ENCODE measurements at places on chromosomes 7 and 10.
A peak's percentile ranks its signal among the peaks of the same experiment; 100 is the strongest.

- no peak for DNase-seq
Measured at GRCh38 chr7:116499168-116500077, at the start of gene CAV2. TSS of gene CAV2 (plus strand) at chr7:116499738. CDS start at chr7:116499782, 44 bp downstream.

GRCh38 chr7:19554581-19554980 is 154.3 kb downstream of the POLR1F start:
- DNase-seq = no peak

DNA sequence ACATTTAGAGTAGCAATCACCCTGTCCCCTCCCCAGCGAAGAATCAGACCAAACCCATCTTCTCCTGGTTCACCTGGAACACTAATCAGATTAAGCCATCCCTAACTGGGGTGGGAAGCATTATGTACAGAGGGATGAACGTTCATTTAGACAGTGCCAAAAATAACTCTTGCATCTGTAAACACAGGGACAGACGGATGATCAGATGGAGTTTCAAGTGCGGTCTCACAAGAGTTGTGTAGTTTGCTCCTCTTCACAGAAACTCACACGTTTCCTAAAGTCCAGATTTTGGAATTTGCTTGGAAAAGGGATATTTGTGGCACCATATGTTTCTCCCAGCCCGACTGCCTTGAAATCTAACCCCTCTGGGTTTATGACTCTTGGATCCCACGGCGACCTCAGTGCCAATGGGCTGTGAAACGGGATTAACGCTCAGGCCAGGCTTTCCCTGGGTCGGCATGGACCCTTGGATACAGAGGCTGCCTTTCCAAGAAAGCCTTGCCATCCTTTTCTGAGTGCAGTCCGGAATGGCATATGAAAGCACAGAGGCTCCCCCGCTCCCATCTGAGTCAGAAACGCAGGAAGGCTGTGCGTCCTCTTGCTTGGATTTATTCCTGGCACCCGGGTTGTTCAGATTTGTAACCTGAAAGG is 293.2 kb upstream of the HABP2 start:
- no peak for DNase-seq

GRCh38 chr10:4918236-4918635 is 45.0 kb upstream of the AKR1C1 start:
- no peak for DNase-seq

DNA sequence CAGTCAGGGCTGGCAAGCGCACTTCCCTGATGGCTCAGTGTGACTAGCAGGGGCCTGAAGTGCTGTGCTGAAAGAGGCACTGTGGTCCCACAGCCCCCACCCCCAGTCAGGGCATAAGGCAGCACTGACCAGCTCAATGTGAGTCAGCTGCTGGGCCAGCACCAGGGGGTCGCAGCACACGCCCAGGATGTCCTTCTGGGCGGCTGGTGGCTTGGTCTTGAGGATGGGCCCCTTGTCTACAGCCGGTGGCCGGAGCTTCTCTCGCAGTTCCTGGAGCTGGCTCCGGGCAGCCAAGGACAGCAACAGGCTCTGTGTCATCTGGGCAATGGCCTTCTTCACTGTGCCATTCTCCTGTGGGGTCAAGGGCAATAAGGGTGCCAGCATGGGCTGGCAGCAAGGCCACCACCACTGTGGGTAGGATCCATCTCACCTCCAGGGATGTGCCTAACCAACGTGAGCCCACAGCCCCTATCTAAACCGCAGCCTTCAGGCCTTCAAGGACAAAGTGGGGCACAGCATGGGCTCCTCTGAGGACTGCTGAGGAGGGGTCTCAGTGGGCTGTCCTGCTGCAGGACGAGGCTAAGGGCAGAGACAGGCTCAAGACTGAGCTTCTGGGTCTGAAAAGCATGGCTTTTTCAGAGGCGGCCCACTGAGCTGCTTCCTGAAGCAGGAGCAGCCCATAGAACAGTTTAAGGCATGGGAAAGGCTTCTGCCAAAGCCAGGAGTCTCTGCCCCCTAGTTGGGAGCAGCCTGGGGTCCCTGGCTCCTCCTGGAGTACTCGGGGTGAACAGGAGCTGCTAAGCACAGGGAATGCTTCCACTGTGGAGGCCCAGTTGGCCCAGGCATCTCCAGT is 62.5 kb downstream of the CSGALNACT2 start:
- no peak for DNase-seq

DNA sequence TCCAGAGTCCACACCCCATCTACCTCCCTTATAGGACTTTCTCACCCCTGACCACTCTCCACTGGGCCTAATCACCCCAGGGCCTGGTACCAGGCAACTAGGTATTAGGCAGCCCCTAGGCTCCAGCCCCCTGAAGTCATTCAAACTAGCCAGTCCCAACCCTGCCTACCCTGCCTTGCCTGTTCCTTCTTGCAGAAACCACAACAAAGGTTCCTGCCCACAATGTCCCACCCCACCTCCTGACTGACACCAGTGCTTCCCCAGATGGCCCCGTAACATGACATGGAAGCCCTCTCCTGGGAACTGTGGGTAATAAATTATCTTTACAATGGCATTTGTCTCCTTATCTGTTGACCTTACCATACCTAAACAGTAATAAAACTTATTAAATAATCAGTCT is 100.6 kb upstream of the PDE1C start:
- DNase-seq = no peak

DNA sequence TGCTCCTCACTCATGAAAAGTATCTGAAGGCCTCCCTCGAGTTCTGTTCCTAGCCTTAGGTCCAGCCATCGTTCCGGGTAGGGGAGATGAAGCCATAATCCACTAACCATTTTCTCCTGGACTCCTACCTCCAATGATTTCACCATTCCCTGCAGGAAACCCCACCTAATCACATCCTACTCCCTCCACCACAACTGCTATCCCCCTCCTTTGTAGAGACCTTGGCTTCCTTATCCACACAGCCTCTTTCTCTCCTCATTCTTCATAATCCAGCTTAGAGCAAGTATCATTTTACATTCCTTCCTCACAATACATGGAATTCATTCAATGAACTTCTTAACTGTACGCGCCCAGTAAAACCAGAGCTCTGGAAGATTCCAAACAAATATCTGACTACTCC is 18.7 kb downstream of the HNRNPF start:
- DNase-seq = no peak

- no peak for DNase-seq
Measured at GRCh38 chr7:74495112-74496086, 41.7 kb downstream of the GTF2IRD1 start.

- DNase-seq = no peak
Measured at GRCh38 chr7:151080067-151080521, 515 bp downstream of the FASTK start.

- no peak for DNase-seq
Measured at GRCh38 chr7:33412331-33412730, 283.0 kb downstream of the BBS9 start.

DNA sequence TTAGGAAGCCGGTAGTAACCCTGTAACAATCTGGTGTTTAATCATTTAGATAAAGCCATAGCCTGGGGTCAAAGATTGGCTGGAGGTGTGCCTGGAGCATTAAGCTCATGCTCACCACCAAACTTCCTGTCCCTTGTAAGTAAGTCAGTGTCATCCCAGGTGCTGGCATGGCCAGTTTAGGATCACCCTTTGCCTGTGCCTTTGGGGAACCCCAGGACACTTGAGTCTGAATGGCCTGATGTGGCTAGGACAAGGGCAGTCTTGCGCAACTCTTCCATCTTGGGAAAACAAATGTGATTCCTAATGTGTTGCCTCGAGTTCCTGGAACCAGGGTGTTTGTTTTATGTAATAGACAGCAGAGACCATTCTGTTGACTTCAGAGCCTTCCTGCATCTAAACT is 154.8 kb downstream of the GRK5 start:
- no peak for DNase-seq

DNA sequence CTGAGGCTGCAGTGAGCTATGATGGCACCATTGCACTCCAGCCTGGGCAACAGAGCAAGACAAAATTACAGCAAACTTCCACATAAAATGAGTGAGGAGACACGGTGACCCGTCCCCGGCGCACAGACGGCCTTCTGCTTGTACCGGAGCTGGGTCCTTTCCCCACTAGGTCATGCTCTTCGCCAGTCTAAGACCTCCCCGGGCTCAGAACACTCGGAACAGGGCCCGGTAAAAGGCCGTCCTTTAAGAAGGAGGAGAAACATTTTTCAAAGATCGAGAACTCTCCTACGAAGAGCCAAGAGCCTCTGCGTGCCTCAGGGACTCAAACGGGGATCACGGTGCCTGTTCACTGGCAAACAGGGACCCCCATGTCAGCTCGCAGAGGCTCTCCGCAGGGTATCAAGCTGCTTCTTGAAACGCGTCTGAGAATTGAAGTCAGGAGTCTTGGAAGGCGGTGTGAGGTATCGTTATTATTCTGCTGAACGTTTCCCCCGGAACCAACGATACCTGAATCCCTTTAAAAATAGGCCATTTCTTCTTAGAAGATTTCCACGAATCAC is 9.0 kb downstream of the CARD11 start:
- DNase-seq = no peak

DNA sequence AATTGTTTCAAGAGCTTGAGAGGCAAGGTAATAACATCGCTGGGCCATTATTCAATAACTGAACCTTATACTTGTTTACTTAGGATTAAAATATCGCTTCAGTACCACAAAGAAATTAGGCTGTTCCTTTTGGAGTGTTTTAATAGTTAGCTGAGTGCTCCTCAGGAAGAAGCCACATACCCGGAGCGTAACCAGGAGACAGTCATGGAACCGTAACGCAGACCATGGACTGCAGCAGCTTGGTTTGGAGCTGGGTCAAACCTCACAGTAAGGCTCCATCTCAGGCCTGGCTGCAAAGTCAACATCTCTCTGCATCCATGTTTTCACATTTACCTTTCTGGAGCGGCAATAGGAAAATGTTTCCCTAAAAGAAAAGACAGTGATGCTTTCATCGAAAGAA is 599.0 kb downstream of the TNS3 start:
- no peak for DNase-seq

DNA sequence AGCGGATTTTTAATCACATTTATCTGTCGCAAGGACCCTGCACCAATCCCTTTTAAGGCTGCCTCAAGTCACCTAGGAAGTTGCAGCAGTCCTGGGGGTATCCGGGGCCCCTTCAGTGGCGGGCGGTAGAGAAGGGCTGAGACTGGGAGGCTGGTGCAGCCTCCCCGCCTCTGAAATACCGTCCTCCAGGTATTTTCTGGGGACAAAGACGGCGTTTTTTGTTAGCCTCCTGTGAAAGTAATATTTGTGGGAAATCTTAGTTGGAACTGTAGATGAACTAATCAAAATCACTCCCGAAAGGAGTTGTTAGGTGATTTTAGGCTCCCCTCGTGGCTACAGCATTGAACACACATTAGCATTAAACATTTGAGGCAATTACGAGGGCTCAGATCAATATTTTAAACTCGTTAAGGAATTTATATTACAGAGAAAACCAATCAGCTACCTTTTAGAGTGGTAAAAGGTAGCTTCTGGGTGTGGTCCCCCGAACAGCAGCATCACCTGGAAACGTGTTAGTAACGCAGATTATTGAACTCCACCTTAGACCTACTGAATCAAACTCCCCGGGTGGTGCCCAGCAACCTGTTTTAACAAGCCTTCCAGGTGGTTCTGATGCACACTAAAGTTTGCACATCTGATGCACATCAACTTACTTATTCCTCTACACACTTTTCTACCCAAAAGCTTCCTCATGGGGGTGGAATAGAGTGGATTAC is 530 bp upstream of the ANXA7 start:
- DNase-seq = no peak

DNA sequence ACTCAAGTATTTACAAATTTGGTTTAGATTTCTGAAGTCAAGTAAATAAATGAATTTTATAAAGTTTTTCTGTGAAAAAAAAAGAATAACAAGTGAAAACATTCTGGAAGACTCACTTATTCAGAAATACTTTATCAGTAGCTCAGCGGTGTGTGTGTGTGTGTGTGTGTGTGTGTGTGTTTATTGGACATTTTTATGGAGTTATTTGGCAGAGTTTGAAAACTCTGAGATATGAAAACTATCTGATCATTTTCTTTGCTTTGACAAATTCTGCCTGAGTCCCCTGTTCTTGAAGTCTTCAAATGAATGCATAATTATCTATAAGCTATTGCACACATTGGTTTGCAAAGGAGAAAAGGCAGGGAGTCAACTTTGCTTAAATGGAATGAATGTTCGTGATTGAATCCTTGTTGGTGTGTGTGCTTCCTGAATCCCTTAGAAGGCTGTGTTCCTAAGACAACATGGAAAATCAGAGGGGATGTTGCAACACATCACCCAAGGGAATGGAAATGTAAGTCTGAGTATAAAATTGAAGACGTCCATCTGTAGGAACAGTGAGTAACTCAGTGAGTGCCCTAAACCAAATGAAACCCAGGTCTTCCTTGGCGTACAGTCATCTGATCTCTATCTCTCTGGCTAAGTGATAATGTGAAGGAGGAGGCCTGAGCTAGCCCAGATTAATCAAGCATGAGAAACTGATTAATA is 160.9 kb downstream of the REEP3 start:
- DNase-seq = no peak

GRCh38 chr10:7185367-7185690 is 225.5 kb downstream of the SFMBT2 start:
- no peak for DNase-seq

DNA sequence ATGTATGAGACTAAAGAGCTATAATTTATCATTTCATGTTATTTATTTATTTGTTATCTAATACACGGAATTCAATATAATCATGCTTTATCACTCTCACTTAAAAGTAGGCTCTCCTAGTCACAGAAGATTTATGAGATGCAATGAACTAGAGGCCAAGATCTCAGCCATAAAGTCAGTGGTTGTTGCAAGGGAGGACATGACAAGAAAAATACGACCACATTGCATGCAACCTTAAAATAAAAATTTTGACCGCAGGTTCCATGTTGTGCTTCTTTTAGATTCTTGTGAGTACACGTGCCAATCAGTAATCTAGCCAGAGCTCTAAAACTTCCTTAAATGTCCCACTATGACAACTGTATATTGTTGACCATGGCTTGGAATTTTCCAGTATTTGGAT is 75.9 kb upstream of the SP8 start:
- DNase-seq = no peak

GRCh38 chr10:119080521-119081259 is at the start of gene EIF3A:
TSS of gene EIF3A (minus strand) at chr10:119080817. CDS start at chr10:119080676, 141 bp downstream.
- DNase-seq = peak; percentile 83

- no peak for DNase-seq
Measured at GRCh38 chr10:87700031-87700796, 40.5 kb downstream of the PAPSS2 start.

All from stimulated activated CD8-positive, alpha-beta memory T cell treated with anti-CD3 and anti-CD28 coated beads, Interleukin-2, amount 100 ng/mL, for 1 hour (primary cell).